Foreskin fibroblast (primary cell): ENCODE measurements at places on chromosomes 1 and 21.

- DNase-seq, result peak; percentile 94
Measured at GRCh38 chr1:1906185-1907097, 8.6 kb upstream of the CALML6 start.

- no peak for DNase-seq
Measured at GRCh38 chr1:162138112-162138511, 68.6 kb downstream of the NOS1AP start.

GRCh38 chr1:4517186-4517954 lies 137.0 kb upstream of the AJAP1 start:
- no peak for DNase-seq

DNA sequence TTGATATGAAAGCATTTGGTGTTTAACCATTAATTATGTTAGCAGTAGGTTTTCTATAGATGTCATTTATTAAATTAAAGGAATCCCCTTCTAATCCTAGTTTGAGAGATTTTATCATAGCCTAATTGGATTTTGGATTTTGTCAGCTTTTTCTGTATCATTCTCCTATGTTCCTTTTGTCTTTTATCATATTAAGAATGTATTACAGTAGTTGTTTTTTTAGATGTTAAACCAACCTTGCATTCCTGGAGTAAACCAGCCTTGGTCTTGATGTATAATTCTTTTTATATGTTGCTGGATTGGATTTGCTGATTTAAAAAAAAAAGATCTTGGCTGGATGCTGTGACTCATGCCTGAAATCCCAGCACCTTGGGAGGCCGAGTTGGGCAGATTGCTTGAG lies 5.6 kb downstream of the SETDB1 start:
- no peak for DNase-seq

- DNase-seq, result no peak
Measured at GRCh38 chr1:80050523-80050922, 1044.0 kb upstream of the ADGRL4 start.
